Fibroblast of mammary gland (primary cell): ENCODE measurements at places on chromosomes 2 and 18.

DNA sequence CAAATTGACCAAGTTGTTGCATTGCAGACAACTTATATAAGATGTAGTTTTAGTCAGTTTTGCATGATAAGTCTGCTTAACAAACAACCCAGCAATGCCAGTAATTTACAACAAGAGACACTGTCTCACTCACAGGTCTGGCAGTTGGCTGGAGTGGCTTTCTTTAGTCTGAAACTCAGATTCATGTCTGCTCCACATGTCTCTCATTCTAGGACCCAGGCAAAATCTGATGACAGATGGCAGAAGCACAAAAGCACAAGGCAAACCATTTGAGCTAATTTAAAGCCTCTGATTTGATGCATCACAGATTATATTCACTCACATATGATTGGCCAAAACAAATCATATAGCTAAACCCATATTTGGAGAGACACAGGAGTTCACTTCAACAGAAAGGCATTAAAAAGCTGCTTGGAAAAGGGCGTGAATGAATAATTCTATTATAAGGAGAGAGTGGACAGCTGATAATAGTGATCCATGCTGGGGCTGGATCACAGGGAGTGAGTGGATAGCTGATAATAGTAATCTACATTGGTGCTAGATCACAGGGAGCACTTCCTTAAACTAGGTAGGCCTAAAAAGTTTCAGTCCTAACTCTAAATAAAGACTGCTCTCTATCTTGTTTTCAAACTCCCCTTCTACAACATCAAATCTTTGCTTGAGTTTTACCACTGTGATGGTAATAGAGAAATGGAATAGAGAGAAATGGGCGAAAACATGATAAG, 593.2 kb upstream of the ZNF804A start:
- no peak for DNase-seq

DNA sequence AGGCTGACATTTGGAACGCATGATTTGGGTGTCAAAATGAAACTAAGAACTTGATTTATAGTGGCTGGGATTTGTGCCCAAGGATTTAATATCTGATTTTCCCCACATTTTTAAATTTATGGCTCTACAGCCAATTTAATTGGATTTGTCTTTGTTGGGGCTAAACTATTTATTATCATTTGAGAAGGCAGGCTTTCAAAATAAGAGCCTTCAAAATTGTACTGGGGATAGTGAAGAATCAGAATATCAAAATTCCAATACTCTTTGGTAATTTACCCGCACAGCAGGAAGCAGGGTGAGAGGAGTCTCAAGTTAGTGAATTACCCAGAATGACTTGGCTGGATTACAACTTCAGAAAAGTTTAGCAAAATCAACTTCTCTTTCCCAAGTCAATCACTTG, 278.1 kb downstream of the LRATD1 start:
- no peak for DNase-seq

- no peak for DNase-seq
Observed at GRCh38 chr2:71938659-71939587, 208.7 kb downstream of the CYP26B1 start.

DNA sequence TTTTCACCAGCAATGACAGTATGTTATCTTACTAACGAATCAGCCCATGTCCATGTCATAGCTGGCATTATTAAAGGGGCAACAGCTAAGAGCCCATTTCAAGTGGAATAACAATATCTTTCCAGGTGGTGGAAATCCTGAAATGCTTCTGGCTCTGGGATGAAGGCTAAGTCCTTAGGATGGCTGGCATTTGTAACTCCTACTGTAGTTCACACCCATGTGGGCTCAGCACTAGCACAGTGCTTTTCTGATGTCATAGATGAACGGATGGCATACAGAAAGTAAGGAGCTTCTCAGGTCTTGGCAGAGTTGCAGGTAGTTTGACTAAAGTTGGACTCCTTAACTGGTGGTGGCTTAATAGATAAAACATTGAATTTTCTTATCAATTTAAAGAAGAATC, 10.0 kb downstream of the TMEM200C start:
- no peak for DNase-seq

- DNase-seq: peak; percentile 95
Observed at GRCh38 chr18:70420146-70420898, 131.5 kb downstream of the SOCS6 start.

- peak; percentile 40 for DNase-seq
Observed at GRCh38 chr2:120763508-120763907, 27.8 kb downstream of the GLI2 start.

- DNase-seq: no peak
Observed at GRCh38 chr18:7023063-7023580, 94.5 kb downstream of the LAMA1 start.

DNA sequence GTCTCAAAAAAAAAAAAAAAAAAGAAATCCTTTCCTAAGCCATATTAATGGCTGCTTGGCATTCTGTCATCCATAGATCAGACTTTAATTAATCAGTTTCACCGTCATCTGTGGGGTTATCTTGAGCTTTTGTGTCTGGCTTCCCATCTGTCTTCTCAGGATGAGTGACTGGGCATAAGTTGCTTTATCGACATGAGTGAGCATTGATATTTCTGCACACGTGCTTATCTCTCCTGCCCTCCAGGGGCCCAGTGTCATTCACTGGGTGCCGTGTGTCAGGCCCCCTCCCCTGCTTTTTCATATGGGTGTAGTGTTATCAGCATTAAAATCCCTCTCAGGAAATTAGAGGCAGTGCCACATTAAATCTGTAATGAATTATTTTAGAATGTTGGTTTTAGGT, 65.6 kb downstream of the SH3BP4 start:
- no peak for DNase-seq

GRCh38 chr18:24940416-24940815, 411.6 kb downstream of the ZNF521 start:
- DNase-seq: no peak

DNA sequence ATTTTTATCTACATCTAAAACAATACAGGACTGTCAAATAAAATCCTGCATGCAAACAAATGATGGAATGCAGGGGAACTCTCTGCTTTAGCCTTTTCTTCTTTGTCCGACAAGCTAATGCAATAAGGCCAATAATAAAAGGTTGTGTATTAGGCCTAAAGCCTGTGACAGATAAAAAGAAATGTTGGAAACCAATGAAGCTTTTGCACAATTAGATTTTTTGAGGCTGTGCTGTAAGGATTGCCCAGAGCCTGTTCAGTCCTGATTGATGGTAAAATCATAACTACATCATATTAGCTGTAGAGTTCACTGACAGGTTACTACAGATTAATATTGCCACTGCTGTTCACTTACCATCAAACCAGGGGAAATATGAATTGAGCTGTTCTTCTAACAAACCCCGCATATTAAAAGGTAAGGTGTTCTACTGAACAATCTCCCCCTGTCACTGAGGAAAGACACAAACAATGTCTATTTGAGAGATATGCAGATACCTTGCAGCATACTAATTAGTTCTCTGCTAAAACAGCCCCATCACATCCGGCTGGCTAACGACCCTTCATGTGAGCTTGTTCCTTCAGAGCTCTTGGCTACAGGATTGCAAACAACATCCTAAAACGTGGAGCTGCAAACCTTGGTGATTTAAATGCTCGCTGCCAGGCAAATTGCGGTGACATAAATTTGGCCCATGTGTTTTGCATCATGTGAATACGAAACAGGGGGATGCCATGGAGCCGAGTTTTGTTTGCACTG, 305.4 kb downstream of the MTX2 start:
- DNase-seq: no peak

GRCh38 chr2:56018267-56018666, 94.7 kb upstream of the EFEMP1 start:
- no peak for DNase-seq

- DNase-seq: peak; percentile 89
Observed at GRCh38 chr2:45283764-45284620, 274.7 kb upstream of the SIX2 start.

- no peak for DNase-seq
Observed at GRCh38 chr2:85077859-85078419, 55.3 kb upstream of the TCF7L1 start.

GRCh38 chr2:55236992-55237543, 4.6 kb downstream of the RPS27A start:
- DNase-seq: no peak
